Camera-type eye (tissue), 1 donor: ENCODE measurements at places on chromosomes 7 and 10. TPM values are rescaled to one million over a fixed set of nuclear protein-coding genes. Genes with fewer than 3 reads are reported as not detected.

Gene RPS24
- total RNA-seq, result 2,015 TPM

Gene NME8
- not detected for total RNA-seq

Gene CALD1
- total RNA-seq, result 151 TPM

Gene COPS6
- 53.1 TPM for total RNA-seq

Gene FBXO24
- 2.5 TPM for total RNA-seq
